BE2C (cell line): ENCODE measurements at places on chromosomes 5 and 9.
A peak's percentile ranks its signal among the peaks of the same experiment; 100 is the strongest.

DNA sequence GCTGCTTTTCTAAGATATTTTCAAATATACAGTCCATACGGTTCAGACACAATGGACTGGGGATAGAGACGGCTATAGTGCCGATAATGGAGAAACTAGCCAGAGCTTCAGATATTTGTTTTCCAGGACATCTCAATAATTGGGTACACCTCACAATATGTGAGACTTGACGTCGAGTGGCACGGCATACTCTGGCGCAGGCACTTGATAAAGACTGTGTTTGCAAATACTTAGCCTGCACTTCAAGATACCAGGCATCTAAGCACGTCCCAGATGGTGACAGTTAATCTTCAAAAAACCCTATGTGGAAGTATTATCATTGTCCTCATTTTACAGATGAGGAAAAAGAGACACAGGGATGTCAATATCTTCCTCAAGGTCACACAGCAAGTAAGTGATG, 48.5 kb downstream of the SEMA5A start:
- DNase-seq = no peak

DNA sequence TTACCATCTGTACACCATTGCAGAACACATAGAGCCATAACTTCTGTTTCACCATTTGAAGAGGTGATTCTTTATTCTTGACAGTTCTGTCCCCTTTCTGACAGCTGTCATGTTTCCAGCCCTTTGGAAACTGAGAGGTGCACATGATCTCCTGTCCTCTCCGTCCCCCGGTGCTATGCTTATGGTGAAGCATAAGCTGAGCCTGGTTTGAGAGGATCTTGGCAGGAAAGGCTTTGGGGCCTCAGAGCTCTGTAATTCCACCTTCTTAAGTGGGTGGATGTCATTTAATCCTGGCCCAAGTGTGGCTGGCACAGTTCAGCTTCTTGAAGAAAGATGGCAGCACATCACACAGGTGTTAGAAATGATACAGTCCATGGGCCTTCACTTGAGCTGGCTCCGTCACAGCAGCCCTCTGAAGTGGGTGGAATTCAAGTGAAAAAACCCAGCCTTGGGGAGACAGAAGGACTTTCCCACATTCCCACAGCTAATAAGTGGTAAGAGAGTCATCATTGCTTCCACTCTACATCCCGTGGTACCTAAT, 30.7 kb upstream of the GRPEL2 start:
- no peak for DNase-seq

GRCh38 chr5:98917433-98917832, 11.4 kb downstream of the CHD1 start:
- no peak for DNase-seq

DNA sequence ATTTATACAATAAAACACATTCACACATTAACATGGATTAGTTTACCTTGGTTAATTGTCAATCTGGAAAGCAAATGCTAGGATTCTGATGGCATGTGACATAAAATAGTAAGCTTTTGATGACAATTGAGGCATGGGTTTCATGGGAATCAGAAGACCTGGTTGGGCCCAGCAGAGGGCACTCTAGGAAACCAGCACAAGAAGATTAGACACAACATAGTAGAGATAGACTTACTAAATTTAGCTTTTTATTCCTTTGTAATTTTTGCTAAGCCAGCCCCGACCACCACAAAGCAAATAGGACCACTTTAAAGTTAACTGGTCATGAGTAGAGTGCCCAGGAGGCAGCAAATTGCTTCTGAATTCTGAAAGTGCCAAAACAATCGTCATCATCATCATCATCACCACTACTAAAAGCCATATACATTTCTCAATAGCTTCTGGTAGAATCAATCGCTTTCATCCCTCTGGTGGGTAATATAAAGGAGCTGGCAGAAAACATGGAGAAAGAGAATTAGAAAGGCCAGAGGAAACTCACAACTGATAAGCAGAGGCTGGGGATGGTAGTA, 163.2 kb downstream of the ARRDC3 start:
- peak; percentile 35 for DNase-seq

GRCh38 chr5:78221964-78222451, 72.5 kb downstream of the AP3B1 start:
- peak; percentile 24 for DNase-seq

DNA sequence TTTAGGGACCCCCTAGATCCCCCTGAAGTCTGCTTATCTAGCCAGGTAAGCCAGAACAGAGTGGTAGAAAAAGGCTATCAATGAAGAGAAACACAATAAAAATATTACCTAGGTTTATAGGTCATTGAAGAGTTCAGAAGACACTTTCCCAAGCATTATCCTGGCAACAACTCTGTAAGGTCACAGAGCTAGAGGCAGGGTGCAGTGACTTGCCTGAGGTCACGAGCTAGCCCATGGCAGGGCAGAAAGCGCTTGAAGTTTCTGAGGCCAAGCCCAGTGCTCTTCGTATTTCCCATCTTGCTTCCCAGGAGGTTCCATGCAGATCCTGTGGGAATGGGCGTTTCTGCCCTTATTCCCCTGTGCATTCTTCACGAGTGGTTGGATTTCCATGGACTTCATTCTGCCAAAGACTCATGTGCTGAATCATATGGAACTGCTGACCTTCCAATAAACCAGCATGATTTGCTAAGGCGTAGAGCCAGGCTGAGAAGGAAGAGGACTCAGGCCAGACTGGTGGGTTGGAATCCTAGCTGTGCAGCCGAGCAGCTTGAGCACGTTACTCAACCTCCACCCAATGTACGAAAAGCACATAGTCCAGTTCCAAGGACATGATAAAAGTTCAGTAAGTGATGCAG, 22.1 kb downstream of the TRMO start:
- no peak for DNase-seq

DNA sequence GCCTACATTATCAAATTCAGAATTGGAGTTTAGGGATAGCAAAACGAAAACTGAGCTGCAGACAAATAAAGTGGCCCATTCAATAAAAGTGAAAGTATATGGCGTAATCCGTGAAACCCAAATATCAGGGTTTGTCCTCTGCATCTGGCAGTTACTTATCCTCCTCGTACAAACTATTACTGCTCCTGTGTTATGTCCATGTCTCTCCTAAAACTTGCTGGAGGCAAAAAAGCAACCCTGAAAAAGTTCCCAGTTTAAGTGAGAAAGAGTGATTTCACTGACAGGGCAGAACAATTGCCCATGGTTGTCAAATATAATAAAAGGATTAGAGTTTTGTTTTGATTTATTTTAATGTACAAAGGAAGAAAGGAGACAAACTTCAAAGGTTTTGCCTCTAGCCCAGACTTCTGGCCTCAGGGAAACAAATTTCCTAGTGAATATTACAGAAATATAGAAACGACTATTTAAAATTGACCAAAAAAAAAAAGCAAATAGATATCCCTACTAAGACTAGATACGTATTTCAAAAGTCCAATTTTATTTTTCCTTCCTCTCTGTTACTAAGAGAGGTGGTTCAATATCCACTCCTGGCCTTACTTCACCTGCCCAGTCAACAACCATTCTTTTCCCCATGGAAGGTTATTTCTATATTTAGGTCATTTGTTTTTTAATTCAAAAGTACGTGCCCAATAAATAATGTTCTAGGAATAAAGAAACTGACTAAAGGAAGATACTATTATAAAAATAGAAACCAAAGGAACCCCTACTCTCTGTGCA, 50.0 kb downstream of the NFIB start:
- no peak for DNase-seq

- no peak for DNase-seq
These were observed 86.5 kb upstream of the NEURL1B start for GRCh38 chr5:172554562-172554961.

GRCh38 chr9:76725885-76726284, 38.4 kb upstream of the PCA3 start:
- no peak for DNase-seq

DNA sequence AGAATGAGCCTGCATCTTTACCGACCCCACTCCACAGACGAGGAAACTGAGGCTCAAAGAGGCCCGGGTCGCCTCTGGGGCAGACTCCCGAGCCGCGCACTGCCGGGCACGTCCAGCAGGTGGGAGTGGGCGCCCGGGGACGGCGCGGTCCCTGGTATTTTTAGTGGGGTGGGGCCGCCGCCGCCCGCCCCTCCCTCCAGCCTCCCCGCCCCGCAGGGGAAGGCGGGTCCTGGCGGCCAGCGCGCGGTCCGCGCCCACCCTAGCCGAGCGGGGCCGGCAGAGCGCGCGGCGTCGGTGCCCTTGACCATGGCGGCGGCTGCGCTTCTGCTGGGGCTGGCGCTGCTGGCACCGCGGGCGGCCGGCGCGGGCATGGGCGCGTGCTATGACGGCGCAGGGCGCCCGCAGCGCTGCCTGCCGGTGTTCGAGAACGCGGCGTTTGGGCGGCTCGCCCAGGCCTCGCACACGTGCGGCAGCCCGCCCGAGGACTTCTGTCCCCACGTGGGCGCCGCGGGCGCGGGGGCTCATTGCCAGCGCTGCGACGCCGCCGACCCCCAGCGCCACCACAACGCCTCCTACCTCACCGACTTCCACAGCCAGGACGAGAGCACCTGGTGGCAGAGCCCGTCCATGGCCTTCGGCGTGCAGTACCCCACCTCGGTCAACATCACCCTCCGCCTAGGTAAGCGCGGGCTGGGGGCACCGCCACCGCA, at the start of gene LAMC3:
Gene LAMC3 (plus strand): TSS at position 266 of the 710 bp plus-strand sequence. CDS start 41 bp downstream, at position 307.
- DNase-seq = peak; percentile 57

DNA sequence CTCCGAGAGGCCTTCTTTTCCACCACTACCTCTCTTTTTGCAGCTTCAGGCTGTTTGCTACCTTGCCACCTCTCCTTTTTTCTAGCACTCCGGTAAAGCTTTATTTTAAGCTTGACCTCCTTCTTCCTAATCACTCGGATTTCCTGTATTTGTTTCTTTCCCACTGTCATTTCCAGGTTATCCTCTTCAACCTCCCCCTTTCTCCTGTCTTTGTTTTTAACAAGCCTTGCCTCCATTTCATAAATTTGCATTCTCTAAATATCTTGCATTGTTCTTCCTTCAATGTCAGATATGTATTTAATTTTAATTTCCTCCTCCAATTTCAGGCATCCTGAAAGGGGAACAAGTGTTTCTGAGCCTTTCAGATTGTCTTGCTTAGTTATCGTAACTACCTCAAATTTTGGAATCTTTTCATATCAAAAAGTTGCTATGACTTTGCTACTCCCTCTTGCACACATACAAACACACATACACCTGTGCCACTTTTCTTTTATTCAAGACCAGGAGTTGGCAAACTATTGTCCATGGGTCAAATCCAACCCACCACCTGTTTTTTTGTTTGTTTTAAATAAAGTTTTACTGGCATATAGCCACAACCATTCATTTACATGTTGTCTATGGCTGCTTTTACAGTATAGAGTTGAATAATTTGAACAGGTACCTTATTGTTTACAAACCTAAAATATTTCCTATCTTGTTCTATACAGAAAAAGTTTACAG, 22.7 kb downstream of the DPYSL3 start:
- DNase-seq = no peak

DNA sequence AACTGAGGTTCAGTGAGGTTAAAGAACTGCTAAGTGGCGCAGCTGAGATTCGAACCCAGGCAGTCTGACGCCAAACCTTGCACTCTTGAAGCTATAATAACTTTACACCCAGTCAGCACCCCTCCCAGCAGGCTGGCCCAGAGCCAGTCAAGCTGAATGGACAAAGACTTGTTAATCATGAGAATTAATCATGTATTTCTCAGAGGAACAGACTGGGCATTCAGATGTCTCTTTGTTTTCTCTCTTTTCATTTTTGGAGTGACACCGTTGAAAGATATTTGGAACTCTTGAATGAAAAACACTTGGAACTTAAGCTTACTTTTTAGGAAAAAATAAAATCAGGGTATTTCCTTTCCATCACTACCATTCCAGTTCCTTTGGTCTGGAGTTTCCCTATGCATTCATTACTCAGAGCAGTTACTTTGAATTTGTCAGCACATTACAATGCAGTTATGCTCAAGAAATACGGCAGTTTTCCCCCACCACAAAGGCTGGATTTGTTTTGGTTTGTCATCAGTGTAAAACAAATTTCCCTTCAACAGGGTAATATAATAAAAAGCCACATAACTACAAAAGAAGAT, 22.6 kb upstream of the MAMDC2 start:
- no peak for DNase-seq

GRCh38 chr5:89229331-89230070, 346.5 kb upstream of the MEF2C start:
- no peak for DNase-seq

- DNase-seq = no peak
These were observed 116.1 kb upstream of the TUT7 start for GRCh38 chr9:86470326-86470725.

GRCh38 chr5:126199467-126199866, 223.7 kb upstream of the GRAMD2B start:
- DNase-seq = no peak

DNA sequence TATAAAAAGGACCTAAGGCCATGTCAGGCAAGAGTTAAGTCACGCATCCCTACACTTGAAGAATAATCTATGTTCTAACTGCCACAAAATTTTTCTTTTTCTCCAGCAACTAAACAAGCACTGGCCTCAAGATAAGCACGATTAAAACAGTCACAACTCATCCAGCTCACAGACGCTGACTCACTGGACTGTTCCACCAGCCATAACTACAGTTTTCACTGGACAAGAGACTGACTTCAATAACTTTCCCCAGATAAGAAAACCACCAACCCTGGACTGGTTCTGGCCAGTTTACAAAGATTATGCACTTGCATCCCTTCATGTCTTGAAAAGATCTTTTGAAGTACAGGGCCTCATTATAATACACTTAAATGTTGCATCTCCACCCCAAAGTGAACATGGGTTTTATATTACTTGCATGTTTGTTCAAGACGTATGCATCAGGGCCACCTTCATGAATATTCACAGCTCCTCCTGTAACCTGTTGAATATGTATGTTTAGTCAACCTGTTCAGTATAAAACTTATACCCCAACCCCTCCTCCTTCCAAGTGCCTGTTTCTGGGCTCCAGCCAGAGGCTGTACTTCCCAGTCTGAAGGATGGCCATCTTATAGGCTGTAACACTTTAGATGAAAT, 129.3 kb upstream of the EPB41L4A start:
- DNase-seq = no peak

GRCh38 chr9:37650299-37650872, 368 bp upstream of the FRMPD1 start:
- DNase-seq = no peak
